ENCODE measurements at places on chromosomes 7 and 10. TPM values are rescaled to one million over a fixed set of nuclear protein-coding genes. Genes with fewer than 3 reads are reported as not detected.

DPY19L1 gene
- 30.1 TPM for total RNA-seq

NKX6-2 gene
- total RNA-seq = not detected

PAX4 gene
- total RNA-seq = not detected

AUTS2 gene
- total RNA-seq = 28.1 TPM

PLPP4 gene
- not detected for total RNA-seq

FOXL3 gene
- not detected for total RNA-seq

CCDC126 gene
- total RNA-seq = 9.9 TPM

DNA sequence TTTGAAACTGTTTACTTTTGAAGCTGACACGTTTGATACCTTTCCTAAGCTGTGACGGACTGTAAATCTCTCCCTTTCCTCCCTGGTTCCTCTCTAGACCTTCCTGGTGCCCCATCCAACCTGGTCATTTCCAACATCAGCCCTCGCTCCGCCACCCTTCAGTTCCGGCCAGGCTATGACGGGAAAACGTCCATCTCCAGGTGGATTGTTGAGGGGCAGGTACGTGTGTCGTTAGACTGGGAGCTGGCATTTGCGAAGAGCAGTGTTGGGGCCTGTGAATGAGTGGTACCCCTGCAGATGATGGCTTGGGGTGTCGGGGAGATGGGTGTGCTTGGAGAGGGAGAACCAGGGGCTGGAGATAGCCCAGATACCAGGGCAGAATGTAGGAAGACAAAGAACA is 602.7 kb upstream of the FOXK1 start:
- no peak for DNase-seq

DNA sequence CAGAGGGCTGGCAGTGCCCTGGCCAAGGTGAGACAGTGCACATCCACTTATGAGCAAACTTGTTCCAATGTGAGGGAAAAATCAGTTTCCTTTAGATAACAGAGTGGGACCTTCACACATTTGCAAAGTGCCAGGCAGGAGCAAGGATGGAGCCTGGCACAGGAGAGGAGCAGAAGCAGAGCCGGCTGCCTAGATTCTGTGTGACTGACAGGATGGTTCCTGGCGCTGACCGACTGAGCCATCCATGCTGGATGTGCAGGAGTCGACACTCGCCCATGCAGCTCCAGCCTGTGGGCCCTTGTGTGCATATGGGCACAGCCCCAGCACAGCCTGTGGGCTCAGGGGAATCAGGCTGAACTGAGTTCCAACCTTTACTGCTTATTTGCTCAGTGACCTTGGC is 346.5 kb downstream of the GRID1 start:
- DNase-seq = no peak

DNA sequence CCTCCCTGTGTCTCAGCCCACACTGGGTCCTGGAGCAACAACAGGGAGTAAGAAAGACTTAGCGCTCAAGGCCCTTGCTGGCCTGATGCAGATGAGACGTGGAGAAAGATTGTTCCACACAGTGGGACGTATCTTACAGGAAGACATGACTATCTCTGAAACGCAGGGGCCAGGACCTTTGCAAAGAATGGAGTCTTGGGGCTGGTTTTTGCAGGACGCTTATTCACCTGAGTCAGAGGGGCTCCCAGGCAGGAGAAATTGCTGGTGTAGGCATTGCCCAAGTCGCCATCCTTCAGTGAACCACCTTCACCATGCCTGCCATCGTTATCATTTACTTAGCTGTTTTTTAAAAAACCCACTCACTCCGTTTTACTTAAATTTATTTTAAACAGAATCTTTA is 11.8 kb upstream of the GDF10 start:
- no peak for DNase-seq

GRCh38 chr10:122454071-122454470 is 382 bp upstream of the ARMS2 start:
- DNase-seq = no peak

GRCh38 chr7:69790977-69791724 is 192.9 kb downstream of the AUTS2 start:
- DNase-seq = no peak

- DNase-seq = no peak
These were observed 124.0 kb upstream of the PTPN20 start for GRCh38 chr10:46787321-46787615.

- DNase-seq = no peak
These were observed 13.6 kb downstream of the SPOCK2 start for GRCh38 chr10:72074574-72075375.

DNA sequence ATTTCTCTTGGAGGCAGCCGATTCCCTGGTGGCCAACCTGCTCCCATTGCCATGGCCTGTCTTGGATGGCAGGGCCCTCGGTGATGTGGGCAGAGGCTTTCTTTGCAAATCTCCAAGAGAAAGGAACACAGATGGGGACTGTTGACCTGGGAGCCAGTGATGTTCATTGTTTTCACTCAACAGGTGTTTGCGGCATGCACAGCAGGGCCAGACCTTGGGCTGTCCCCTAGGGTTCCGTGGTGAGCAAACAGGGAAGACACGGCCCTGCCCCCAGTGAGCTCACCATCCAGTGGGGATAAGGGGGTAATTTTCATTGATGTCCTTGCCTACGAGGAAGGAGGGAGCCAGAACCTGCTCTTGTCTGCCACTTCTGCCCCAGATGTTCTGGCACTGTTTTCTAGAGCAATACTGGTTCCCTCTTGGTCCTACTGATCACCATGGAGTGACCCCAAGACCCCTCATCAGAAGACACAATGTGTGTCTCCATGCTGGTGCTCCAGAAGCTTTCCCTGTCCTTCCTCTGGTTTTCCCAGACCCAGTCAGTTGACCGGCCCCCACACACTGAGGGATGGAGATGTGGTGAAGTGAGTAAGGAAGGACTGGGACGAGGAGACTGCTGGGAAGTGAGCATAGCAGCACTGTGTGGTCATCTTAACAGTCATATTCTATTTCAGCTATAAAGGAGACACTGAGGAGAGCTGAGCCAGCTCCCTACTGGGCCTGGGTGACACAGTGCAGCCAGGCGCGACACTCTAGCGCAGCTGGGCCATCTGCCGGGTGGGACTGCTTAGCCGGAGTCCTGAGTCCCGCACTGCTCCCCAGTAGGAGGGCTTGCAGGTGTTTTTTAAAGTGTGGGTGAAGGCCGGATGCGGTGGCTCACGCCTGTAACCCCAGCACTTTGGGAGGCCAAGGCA is 20.4 kb upstream of the FIGNL1 start:
- no peak for DNase-seq

DNA sequence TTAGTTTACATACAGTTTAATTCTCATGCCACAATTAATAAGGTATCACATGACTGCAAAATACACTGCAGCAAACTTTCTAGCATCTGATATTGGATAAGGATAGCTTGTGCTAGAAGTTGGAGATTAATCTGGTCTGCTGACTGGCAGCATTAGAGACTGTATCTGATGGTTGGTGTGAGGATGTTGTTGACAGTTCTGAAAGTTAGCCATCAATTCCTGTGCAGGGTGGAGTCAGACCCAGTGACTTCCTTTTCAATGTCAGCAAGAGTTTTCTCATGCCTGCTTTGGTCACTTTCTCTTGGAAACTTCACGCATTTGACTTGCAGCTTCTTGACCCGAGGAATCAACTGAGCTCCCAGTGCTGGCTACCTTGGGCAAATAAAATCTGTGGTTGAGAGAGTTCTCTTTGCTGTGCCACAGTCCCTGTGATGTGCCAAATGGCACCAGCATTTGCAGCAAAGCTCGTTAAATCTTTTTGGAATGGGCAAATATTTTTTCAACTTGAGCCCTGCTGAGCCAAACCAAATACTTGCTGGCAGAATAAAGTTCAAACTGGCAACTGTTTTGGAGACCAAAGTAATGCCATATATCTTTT is 233.0 kb downstream of the TRIL start:
- no peak for DNase-seq

- DNase-seq = no peak
These were observed 67.9 kb downstream of the ZNF680 start for GRCh38 chr7:64494912-64495461.

GRCh38 chr7:122383934-122384333 is 79.4 kb upstream of the FEZF1 start:
- no peak for DNase-seq

- DNase-seq = no peak
These were observed 395.8 kb upstream of the ZMIZ1 start for GRCh38 chr10:78672918-78673317.

DNA sequence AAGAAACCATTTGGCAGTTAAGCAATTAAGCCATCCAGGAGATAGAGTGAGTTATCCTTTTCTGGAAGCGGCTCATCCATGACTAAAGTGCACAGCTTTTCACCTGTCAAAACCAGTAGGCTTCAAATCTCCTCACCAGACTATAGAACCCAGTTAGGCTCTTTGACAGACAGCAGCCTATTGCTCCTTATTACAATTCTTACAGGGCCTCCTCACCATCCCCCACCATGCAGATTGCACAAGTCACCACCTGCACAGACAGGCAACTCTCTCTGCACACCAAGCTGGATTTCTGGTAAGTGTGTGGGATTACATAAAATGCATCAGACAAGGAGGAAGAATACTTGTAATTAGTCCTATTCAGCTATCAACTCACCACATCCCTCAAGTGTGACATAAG is 301.6 kb downstream of the SNX13 start:
- DNase-seq = no peak

GRCh38 chr10:110268971-110269370 is 35.7 kb downstream of the SMNDC1 start:
- DNase-seq = no peak

GRCh38 chr7:116209561-116210070 is 723 bp upstream of the TES start:
- no peak for DNase-seq

GRCh38 chr7:121385800-121386179 is 10.3 kb downstream of the FAM3C start:
- no peak for DNase-seq

DNA sequence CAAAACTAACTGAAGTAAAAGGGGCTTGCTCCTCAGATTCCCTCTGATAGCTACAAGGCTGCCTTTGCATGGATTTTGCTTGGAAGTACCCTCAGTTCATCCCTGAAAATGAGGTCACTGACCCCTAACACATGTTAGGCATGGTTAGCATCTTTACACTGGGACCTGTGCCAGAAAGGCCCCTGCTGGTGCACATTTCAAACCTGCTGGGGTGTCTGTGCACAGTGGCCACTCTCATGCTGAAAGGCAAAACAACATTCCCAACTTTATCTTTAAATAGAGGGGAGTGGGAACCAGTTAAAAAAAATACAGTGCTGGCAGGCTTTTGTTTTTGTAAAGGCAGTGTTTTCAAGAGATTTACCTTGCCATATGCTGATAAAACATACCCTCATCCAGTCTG is 99.1 kb downstream of the ANK3 start:
- DNase-seq = no peak

- no peak for DNase-seq
These were observed 423.4 kb upstream of the DPP6 start for GRCh38 chr7:153628825-153629224.

DNA sequence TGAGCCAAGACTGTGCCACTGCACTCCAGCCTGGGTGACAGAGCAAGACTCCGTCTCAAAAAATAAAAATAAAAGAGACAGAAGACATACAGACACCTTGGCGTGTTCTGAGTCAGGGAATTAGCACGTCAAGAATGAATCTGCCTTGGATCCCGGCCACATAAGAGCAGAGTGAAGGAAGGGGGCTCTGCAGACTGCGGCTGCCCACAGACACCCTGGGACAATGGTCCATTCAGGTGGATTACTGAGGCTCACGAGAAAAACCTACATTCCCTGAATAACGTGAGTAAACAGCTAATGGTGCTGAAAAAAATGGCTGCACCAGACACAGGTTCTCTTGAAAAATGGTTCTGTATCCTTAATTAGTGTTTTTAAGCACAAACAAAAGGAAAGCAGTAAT is 100.1 kb upstream of the FGFR2 start:
- DNase-seq = no peak

GRCh38 chr7:145269418-145270161 is 433.7 kb upstream of the TPK1 start:
- DNase-seq = no peak

GRCh38 chr7:7639847-7640220 is 718 bp upstream of the UMAD1 start:
- DNase-seq = no peak

DNA sequence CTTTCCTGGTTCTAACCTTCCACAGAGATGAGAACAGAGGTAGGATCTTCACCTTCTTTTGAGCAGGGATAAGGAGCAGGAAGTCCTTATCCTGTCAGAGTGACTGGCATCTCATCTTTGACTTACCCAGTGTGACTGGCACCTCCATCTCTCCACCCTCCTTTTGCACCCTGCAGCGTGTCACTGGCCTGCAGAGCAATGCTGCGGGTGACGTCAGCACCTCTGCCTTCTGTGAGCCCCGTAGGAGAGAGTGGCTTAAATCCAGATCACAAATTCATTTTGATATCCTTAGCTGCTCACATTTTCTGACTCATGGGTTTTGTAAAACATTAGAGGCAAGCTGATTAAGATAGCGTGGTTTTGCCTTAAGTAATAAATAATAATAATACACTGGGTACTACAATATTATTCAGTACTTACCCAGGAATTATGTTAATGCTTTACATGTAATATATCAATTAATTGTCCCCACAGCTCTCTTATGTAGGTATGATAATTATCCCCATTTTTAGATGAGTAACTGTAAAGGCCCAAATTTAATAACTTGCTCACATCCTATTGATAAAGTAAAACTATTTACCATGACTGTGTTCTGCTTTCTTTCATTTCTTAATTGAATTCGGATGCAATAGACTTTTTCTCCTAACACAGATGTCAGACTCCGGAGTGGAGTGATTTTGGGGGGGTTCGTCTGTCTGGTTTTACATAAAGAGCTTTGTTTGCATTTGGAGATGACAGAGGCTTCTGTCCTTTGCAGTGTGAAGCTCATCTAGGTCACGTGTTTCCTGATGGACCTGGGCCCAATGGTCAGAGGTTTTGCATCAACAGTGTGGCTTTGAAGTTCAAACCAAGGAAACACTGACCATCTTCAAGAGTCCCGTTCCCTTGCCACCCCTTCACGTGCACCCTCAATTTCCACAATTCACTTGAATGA is 24.9 kb downstream of the MSRB2 start:
- no peak for DNase-seq

DNA sequence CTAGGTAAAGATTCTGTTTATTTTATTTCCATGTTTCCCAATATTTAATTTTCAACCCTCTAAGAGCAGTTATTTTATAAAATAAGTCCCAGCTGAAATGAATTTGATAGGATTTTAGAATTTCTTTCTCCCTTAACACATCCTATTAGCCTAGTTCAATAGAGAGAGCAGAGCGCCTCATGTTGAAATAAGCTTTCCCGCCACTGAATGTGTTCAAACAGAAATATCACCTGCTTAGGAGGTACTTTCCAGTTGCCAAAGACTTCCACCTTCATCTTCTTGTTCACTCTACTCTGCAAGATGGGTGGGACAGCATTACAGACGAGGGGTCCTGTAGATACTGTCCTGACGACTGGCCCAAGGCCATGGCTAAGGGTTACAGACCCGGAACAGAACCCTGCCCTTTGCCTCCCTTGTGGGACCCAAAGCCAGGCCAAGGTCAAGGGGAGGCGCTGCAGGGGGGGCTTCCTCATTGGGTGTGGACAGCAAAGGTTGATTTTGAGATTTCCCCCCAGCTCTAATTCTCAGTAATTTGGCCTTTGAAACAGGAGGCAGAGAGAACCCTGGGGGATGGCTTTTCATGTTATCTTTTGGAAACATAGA is 62.0 kb downstream of the PARP12 start:
- DNase-seq = no peak

GRCh38 chr10:120041807-120042559 is 149.5 kb downstream of the SEC23IP start:
- DNase-seq = no peak
